ENCODE measurements at places on chromosomes 2 and 18.

DNA sequence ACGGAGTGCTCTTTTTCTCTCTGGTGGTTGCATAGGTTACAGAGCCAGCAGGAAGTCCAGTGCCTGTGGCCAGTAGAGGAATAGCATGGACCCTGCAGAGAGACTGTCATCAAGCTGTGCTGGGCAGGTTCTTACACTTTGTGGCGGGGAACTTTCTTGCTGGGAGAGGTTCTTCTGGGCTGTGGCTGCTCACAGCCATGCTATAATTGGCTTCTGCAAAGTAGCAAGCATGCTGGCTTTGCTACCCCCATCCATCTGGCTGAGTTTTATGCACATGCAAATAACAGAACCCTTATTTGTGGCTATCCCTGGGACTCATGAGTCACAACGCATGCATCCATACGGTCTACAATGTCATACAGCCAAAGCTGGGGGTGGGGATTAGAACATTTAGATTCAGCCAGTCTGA is 68.9 kb downstream of the PLCL1 start:
- peak; percentile 86 for DNase-seq

DNA sequence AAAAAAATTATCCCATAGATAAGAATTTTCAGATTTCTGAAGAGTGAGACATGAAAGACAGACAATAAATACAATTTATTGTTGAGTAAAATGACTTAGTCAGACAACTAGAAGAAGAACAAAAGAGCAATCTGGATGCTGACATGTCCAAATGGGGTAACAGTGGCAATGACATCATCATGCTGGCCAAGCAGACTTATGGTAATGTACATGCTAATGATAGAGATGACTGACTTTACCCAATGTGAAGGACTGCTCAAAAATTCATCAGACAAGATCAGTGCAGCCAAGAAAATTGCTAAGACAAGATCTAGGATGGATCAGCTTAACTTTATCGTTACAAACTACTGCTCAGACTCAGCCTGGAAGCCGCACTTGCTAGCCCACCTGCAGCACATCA is 70.5 kb upstream of the SRD5A2 start:
- DNase-seq: no peak

GRCh38 chr2:172739661-172740266 is 4.1 kb downstream of the RAPGEF4 start:
- DNase-seq: no peak

DNA sequence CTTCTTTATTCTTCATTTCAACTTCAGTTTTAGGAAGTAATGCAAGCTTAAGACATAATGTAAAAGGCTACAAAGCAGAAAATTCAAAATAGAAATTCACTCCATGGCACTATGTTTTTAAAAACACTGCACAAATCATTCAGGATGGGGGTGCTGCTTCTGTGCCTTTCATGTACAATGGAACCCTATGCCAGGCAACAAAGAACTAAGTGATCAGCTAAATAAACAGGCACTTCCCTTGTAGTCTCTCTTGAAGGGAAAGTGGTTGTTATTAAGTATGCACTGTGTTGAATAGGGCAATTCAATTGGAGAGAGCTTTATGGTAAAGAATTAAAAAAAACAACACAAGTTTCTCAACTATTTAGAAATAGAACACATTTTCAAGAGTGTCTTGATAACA is 10.9 kb upstream of the ERBB4 start:
- DNase-seq: no peak

GRCh38 chr2:187299122-187299906 is 148.7 kb downstream of the CALCRL start:
- DNase-seq: peak; percentile 12

GRCh38 chr2:201070948-201071478 is 458 bp downstream of the HYCC2 start:
- DNase-seq: peak; percentile 10

- DNase-seq: no peak
Observed at GRCh38 chr2:10382354-10383061, 65.6 kb downstream of the ODC1 start.

- DNase-seq: no peak
Observed at GRCh38 chr2:29444150-29444549, 328.9 kb downstream of the CLIP4 start.

GRCh38 chr2:197805715-197806633 is 1.6 kb downstream of the PLCL1 start:
- DNase-seq: peak; percentile 14

DNA sequence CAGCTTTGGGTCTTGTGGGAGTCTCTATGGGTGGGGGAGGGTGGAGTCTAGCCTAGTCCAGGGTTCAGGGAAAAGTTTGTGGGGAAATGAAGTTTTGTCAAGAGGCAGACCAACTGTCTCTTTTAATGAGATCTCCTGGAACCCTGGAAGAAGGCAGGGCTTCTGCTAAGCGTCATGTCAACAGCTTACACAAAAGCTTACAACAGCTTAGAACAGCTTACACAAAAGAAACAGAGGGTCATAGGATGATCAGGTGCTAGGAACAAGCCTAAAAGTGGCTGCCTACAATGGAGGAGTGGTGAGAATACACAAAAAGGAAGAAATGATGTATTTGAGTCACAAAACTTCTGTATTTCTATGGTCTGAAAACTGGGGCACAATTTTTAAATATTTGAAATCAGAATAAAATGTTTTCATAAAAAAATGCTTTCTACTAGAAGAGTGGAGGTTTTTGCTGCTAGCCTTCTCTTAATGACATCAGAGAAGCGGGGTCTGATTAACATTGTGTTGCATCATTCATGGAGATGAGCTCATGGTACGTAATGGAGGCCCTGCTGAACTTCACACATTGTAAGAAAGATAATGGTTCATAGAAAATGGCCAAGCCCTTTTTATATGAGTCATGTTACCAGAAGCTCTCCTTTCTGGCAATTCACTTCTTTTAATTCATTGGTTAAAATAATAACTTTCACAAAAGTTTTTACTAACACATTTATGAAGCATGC is 351.0 kb downstream of the PIK3C3 start:
- DNase-seq: peak; percentile 21

GRCh38 chr18:45976566-45976965 is 9.4 kb upstream of the EPG5 start:
- peak; percentile 57 for DNase-seq

DNA sequence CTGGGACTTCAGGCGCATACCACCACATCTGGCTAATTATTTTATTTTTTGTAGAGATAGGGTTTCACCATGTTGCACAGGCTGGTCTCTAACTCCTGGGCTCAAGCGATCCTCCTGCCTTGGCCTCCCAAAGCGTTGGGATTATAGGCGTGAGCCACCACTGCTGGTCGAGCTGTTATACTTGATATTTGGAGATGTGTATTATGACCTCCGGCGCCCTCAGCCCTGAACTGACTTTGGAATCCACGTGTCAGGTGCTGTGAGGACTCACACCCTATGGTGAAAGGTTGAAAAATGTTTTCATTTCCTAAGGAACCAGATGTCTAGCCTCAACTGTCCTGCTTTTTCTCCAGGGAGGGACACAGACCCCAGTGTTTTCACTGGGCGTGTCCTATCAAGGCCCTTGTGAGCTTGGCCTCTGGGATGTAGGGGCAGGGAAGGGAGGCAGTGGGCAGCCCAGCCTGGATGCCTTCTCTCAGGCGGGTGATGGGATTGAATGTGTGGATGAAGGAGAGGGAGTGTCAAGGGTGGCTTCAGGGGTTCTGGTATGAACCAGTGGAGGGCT is 56.4 kb upstream of the HAAO start:
- DNase-seq: no peak

- DNase-seq: no peak
Observed at GRCh38 chr2:227267410-227268115, 57.5 kb upstream of the MFF start.

DNA sequence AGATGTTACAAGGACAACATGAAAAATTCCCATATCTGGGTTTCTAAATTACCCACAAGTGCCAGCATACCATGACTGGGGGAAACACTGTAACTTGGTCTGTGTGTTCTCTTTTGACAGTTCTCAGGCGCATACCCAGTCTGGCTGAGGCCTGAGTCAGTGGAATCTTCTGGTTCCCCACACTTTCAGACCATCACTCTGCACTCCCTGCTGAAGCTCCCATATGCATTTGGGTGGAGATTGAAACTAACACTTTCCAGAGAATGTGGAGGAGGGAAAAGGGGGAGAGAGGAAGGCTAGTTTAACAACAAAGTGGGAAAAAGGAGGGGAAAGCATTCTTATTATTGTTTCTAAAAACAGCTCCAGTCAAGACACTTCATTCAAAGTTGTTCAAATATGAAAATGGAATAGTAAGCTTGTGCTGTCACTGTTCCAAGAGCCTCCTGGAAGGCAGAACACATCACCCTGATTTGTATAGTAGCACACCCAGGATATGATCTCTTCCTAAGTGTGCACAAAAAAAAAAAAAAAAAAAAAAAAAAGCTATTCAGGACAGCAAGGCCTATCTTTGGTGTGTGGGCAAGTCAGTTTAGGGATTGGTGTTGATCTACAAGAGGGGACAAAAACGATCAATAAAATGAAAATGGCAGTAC is 48.1 kb upstream of the CTIF start:
- peak; percentile 69 for DNase-seq

DNA sequence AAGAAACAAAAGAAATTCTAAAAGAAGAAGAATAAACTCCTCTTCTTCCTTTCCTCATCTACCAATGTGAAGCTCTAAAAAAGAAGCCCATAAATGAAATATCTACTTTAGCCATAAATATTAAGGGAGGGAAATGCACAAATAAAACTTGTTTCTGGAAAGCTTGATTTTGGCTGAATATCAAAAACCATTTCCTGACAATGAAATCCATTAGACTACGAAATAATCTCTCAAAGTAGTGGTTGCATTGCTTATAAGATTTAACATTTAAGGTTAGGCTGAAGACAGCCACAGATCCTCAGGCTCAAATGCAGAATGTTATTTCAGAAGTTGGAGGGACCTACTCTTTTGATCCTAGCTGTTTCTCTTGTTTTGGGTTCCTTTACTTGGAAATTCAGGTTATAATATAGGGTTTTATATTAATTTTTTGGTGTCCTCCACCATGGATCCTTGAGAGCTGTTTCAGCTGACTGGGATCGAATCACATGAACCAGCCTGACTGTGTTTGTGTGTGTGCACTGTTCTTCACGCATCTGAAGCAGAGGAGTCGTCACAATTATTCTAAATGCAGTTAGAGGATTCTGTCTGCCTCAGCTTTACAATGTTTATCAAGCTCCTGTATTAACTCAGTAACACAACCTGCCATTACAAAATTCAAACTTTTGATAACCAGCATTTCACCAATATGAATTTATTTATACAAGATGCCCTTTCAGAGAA is 474.8 kb downstream of the ARHGAP15 start:
- DNase-seq: no peak

DNA sequence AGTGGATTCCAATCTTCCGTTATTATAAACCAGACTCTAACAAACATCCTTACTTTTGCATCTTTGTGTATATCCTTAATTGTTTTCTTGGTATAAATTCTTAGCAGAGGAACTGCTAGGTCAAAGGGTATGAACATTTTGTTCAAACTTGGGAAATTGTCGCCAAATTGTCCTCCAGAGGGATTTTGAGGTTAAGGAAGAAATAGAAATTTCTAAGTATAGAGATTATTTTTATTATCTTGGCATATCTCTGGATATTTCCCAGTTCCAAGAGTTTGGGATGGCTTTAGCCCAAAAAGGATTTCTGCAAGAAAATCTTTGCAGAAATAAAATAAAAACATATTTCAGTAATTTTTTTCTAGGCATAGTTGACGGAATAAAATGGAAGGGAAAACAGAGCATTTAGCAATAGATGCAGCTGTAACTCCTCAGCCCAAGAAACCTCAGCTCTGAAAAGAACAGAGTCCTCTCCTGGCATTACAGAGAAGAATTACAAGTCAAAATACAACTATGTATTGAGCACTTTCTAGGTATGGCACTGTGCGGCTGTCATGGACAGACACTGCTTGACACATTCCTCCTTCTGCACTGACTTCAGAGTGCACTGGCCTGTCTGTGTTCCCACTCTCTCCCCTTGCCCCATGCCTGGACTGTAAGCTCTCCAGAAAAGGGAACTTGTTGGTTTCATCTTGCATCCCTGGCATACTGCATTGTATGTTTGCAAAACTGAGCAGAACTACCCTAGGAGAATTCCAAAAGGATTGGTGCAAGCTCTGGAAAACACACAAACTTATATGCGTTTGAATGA is 117.3 kb upstream of the STON1 start:
- DNase-seq: peak; percentile 49

DNA sequence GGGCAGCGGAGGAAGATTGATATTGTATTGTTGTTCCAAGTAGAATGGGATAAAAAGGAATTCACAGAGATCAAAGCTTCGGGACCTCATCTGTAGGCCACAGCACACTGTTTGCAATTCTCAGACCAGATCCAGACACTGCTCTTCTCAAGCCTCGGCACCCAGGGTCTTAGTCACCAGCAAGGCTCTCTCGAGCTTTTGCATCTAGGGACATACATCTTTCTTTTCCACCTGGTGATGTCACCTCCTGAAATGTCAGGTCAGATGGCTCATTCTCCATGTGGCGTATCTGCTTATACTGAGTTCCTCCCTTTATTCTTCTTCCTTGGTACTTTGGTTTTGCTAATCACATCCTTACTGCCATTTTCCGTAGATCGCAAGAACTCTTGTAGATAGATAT is 42.9 kb upstream of the SNTG2 start:
- DNase-seq: no peak

GRCh38 chr2:64857581-64858471 is 131.4 kb upstream of the SLC1A4 start:
- peak; percentile 90 for DNase-seq

GRCh38 chr2:172082105-172082943 is 3.0 kb upstream of the DLX1 start:
- no peak for DNase-seq

DNA sequence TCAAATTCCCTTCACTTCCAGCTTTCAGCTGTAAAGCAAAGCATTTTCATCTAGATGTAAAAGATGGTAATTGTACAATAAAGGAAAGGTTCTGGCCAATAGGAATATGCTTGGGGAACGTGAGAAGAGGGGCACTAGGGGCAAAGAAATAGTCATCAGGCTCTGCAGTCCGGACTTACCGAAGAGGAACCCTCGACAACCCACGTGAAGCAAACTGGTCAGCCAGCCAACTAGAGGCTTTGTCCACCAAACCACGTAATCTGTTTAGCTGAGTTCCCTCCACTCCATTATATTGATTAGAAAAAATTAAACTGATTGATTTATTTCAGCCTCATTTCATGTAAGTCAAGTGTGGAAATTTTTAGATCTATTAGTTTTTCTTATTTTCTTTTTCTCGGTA is 300.4 kb upstream of the FANCL start:
- DNase-seq: no peak

- DNase-seq: no peak
Observed at GRCh38 chr2:71940695-71941094, 207.0 kb downstream of the CYP26B1 start.

- DNase-seq: no peak
Observed at GRCh38 chr2:39476524-39476923, 39.4 kb upstream of the MAP4K3 start.

DNA sequence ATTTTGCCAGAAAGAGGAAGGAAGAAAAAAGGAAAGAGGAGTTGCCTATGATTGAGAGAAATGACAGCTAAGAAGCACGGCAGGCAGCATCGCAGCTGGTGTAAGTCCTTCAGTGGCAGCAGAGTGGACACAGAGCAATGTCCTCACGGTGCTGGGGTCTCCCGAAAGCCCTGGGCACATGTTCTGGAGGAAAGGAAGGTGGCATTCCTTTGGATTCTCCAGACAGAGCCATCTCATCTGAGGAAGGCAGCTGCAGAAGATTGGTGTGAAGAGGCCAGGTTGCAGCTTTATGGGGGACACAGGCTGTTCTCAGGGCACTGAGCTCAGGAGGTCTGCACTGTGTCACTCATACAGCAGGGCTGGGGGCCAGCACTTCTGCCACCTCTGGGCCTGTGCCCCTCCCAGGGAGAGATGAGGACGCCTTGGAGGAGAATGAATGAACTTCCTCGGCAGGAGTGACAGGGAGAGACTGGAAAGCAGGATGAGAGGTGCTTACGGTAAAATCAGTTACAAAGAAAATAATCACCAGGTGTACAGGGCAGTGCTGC is 252.0 kb upstream of the MYT1L start:
- DNase-seq: no peak
